ENCODE measurements at places on chromosomes 1 and 21. TPM values are rescaled to one million over a fixed set of nuclear protein-coding genes. Genes with fewer than 3 reads are reported as not detected.

DNA sequence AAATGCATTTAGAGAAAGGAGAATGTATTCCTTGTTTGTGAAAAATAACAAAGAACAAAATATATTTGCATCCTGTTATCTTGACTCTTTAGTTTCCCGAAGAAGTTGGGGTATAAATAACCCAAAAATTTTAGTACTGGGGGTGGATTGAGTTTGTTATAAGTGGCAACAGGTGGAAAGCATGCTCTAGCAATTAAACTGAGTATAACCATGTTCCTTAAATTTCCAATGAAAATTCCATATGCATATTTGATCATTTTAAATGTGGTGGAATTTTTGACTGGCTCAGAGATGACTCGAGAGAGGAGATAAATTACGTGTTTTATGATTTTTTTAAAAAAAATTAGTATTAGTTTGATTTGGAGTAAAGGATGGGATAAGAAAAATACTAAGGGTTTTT, 348.9 kb downstream of the TGFB2 start:
- no peak for DNase-seq

DNA sequence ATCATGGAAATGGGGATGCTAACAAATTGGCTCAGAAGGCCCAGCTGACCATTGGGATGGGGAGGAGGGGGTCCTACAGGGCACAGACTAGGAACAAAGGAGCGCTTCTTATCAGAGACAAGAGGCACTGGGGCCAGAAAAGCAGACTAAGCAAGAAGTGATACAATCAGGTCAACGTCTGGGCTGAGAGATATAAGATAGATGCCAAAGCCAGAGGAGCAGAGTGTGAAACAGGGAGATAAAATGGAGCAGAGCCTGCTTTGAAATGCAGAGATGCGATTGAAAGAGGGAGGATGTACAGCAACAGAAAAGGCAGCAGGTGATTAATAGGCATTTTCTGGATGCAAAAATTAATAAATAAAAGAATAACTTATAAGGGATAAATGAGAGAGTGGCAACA, 127.5 kb upstream of the SAMSN1 start:
- no peak for DNase-seq

Gene CRB1
- 0.20 TPM for polyA plus RNA-seq

GRCh38 chr21:14452727-14453241, 69.8 kb upstream of the HSPA13 start:
- DNase-seq = no peak

- no peak for DNase-seq
These were observed 4.2 kb downstream of the HLCS start for GRCh38 chr21:36962098-36962780.

DNA sequence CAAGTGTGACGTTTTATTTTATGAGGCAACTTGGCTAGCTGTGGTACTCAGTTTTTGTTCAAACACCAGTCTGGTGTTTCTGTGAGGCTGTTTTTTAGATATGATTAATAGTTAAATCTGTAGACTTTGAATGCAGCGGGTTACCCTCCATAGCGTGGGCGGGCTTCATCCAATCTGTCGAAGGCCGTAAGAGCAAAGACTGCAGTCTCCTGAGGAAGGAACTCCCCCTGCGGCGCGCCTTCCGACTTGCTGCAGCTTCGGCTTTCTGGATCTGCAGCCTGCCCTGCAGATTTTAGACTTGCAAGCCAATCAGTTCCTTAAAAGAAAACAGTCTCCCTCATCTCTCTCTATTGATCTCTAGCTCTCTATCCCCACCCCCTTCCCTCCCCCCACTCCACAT, 4.2 kb upstream of the ZNF496 start:
- DNase-seq = no peak

DNA sequence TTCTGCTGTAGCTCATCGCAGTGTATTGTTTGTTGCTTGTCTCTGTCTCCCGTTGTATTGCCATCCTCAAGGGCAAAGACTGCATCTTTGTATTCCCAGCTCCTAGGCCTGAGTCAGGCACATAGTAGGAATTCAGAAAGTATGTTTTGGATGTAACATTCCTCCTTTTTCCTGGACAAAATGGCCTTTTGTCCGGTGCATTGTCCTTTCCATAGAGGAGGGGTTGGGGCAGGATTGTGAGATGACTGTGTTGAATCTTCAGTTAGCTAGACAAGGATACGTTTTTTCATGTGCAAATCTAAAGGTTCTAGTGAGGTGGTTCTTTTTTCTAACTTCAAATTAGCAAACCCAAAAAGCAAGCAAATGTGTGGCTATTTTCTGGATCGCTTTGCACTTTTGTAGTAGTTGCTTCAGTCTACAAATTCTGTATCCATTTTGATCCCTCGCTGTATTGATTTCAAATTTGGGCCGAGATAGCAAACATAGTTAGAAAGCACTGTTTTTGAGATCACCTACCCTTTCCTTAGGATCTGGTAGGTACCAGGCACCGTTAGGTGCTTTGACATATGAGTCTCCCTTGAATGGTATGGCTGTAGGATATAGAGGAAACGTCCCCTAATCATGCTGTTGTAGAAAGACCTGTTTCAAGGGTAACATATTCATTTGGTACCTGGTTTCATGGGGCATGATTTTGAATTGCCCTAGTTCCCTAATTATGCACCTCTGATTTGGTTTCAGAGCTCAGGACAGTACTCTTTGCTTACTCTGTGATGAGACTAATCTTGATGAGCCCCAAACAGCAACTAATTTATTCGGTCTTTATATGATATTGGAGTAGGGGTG, 1.2 kb downstream of the PPP1R8 start:
- DNase-seq = no peak

- no peak for DNase-seq
These were observed 218.8 kb upstream of the RRP15 start for GRCh38 chr1:218066332-218066731.

DNA sequence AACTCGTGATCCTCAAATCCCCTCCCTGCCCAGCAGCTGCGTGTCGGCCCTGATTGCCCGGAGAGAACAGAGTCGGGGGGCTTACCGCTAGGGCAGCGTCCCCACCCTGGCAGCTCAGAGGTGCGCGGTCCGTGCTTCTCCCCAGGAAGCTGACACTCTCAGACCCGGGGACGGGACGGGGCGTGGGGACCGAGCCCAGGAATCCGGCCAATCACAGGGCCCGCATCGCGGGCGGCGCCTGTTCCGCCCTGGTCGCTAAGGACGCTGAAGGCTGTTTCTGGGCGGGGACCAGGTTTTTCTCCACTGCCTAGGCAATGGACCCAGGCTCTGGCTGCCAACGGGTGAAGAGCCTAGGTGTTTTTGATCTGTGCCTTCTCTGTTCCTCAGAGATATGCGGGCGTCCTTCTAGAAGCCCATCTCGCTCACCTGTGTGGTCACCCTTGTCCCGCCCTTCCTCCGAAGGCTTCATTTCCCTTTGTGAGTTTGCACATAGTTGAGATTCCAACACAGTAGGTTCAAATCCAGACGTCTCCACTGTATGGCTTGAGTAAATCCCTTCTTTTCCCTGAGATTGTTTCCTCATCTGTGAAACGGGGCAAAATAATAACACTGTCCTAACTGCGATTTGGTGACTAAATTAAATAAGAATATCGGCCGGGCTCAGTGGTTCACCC, at the start of gene C1orf87:
Gene C1orf87, minus strand, starts transcription at position 166 of the 674 bp plus-strand sequence. CDS start 1,127 bp downstream, outside the sequence.
- no peak for DNase-seq

Gene TCHHL1
- polyA plus RNA-seq = not detected

- no peak for DNase-seq
These were observed 30.6 kb upstream of the USP24 start for GRCh38 chr1:55245781-55246180.

- DNase-seq = no peak
These were observed at the start of gene KMO for GRCh38 chr1:241532162-241532531. TSS of gene KMO (plus strand) at chr1:241532378. CDS start at chr1:241532445, 67 bp downstream.

DNA sequence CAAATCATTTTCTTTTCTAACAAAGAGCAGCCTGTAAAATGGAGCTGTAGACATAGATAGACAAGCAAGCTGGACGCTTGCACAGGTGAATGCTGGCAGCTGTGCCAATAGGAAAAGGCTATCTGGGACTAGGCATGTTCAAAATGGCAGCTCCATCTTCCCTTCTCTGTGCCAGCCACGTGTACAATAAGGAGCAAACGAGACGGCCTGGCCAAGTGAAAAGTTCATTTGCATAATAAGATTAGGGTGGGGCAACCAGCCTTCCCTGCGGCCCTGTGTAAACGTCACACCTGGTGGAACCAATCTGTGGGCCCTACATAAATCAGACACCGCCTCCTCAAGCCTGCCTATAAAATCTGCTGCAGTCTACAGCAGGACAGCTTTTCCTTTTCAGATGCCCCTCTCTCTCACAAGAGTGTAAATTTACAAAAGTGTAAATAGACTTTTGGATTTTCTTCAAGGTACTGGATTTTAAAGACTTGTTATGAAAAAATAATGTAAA, 16.6 kb upstream of the EDEM3 start:
- no peak for DNase-seq

GRCh38 chr1:90936731-90937130, 85.1 kb downstream of the ZNF644 start:
- DNase-seq = no peak

DNA sequence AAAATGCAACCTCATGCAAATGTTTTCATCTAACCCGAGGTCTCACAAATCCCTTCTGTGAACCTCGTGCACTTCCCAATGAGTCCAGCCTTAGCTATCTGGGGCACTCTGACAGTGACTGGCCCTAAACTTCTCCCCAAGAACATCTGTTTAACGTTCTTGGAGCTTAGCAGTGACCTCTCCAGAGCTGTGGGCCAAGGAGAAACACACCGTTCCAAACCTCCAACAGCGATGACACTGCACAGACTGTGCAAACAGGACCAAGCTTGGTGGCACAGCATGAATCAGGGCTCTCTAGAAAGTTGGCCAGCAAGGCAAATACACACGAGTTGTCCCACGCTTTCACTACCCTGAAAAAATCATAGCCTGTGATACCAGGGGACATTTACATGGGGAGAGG, 15.8 kb downstream of the BEND5 start:
- DNase-seq = no peak

DNA sequence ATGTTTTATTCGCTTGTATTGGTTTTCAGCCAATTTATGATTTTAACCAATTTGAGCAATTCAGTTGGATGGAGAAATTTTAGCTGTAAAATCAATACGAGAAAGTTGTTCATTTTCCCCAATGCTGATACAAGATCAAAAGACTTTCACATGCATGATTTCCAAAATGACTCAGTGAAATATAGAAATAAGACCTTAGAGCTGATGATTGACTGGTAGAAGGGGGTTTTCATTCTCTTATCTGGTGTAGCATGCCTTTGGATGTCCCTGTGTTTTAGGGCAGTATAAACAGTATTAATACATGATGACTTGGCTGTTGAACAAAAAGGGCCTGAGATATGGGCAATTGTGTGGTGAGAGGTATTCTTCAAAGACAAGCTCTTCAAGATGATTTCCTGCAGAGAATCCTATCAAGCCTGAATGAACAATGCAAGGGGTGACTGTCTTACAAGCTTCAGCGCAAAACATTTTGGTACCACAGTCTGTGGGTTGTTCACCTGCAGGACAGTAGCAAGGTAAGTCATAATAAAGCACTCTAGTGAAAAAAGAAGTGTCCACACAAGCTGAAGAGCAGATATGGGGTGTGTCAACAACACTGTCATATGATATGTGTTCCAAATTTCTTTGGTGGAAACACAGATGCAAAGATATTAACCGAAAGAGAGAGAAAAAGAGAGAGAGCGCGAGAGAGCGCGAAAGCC, 156.2 kb downstream of the TNFSF18 start:
- peak; percentile 26 for DNase-seq

- DNase-seq = no peak
These were observed 159.5 kb downstream of the ETS2 start for GRCh38 chr21:38965241-38965640.
